Stimulated activated CD8-positive, alpha-beta memory T cell treated with anti-CD3 and anti-CD28 coated beads, Interleukin-7, amount 100 ng/mL, for 24 hours (primary cell): ENCODE measurements at places on chromosomes 7 and 10.

DNA sequence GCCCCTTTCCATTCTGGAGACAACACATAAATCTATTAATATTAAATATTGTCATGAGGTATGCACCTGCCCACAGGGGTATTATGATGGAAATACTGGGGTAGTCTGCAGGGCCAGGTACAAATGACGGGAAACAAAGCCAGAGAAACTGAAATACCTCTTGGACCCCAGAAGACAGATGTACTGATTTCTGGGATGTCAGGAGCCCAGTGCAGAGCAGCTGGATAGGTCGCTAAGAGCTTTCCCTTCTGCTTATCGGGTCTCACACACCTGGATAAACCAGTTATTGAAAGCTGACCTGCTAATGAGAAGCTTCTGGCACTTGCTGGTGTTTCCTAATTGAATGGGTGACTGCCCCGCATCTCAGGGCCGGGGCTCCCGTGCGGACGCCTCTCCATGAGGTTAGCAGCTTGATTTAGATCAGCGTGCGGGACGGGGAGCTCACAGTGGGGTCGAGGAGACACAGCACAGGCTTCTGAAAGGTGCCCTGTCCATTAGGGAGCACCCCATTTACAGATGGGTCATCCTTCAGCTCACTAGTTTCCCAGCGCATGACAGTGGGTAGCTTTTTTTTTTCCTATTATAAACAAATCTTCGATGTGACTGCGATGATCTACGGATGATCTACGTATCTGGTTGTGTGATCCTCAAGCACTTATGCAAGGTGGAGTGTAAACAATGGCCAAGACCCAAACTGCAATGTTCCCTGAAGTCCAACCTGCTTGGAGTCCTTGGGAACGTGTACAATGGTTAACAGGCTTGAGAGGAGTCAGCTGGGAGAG is 1.5 kb upstream of the INSIG1 start:
- DNase-seq: no peak

DNA sequence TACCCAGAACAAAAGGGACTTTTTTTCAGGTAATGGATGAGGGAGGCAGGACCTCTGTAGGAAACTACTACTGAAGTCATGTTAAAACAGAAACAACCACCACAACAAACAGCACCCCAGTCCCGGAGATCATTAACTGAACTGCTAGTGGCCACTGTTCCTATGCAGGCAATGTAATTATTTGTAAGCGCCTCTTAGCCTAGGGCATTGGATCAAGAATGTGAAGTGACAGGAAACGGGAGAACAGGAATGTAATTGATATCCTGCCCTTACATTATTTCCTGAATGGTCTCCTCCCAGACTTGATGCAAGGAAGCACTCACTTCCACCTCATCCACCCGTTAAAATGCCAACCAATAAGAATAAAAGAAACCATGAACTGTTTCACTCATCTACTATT is 16.7 kb upstream of the GAD2 start:
- DNase-seq: no peak

- DNase-seq: no peak
Observed at GRCh38 chr10:64118736-64119135, 597.5 kb downstream of the REEP3 start.

GRCh38 chr7:31336202-31337001 is 4.1 kb downstream of the NEUROD6 start:
- DNase-seq: no peak

- no peak for DNase-seq
Observed at GRCh38 chr10:124955243-124955642, 13.3 kb downstream of the ZRANB1 start.

DNA sequence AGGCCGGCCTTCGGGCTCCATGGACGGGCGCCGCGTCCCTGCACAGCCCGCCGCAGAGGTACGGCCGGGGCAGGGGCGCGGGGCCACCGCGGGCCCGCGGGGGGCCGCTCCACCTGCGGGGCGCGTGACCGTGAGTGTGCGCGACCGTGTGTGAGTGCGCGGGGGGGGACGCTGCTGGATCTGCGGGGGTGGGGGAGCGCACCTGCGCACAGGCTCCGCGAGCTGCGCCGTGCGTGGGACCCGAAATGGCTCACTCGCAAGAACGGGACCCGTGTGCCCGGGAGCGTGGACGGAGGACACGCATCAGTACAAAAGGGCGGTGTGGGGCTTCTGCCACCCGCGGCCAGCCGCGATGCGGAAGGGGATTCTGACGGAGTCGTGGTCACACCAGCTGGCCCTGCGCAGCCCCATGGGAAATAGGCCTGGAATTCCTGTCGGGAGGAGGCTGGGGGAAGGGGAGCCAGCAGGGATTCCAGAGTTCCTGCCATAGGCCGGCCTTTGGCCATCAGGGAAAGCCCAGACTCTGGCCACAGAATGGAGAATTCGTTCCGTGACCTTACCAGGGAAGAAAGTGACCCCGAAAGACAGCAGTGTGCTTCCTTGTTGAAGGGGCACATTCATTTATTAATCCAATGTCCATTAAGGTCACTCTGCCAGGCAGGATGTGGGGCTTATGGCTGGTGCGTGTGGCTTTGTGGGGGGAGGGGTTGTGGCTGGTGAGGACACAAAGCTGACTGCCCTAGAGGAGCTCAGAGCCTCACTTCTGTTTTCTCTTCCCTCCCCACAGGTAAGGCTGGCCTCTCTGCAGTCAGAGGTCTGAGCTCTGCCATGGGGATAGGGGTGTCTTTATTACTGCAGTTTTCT is 494 bp downstream of the REPIN1 start:
- DNase-seq: no peak

- DNase-seq: no peak
Observed at GRCh38 chr10:121900443-121901174, 27.2 kb downstream of the ATE1 start.

GRCh38 chr7:79781716-79782115 is 328.2 kb upstream of the MAGI2 start:
- no peak for DNase-seq

GRCh38 chr7:64046041-64046389 is 781 bp downstream of the ZNF727 start:
- DNase-seq: no peak

DNA sequence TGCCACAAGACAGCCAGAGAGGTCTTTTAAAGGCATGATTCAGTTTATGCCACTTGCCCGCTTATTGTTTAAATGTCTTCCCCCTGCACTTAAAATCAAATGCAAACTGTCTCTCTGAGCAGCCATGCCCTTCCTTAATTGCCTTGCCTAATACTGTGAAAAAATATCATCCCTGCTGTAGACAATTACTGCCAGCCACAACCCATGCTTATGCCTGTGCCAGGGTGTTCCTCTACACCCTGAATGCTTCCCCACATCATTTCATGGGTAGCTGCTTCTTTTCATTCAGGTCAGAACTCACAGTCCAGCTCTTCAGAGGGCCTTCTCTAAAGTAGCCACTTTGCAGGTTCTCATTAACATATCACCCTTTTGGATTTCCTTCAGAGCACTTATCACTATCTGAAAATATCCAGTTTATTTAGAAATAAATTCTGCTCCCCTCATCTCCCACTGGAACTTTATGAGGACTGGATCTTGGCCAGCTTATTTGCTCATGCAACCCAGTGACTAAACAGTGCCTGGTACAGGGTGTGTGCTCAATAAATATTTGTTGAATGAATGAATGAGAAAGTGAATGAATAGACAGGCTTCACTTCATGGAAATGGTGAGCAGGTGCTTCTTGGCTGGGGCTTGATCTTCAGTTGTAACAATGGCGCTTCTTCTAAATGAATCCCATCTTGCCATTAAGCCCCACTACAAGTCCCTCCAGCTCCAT is 162.4 kb upstream of the MDFIC start:
- DNase-seq: no peak

- no peak for DNase-seq
Observed at GRCh38 chr7:135709508-135709907, 18.5 kb downstream of the SLC13A4 start.

GRCh38 chr7:139523968-139524815 is 707 bp downstream of the CLEC2L start:
- DNase-seq: no peak

- no peak for DNase-seq
Observed at GRCh38 chr10:67697724-67698131, 1.7 kb upstream of the CTNNA3 start.

GRCh38 chr7:42247301-42247700 is 10.3 kb upstream of the GLI3 start:
- no peak for DNase-seq

- DNase-seq: no peak
Observed at GRCh38 chr7:155324012-155324917, 26.6 kb downstream of the INSIG1 start.

GRCh38 chr10:21694631-21695030 is 160.6 kb downstream of the MLLT10 start:
- DNase-seq: no peak

DNA sequence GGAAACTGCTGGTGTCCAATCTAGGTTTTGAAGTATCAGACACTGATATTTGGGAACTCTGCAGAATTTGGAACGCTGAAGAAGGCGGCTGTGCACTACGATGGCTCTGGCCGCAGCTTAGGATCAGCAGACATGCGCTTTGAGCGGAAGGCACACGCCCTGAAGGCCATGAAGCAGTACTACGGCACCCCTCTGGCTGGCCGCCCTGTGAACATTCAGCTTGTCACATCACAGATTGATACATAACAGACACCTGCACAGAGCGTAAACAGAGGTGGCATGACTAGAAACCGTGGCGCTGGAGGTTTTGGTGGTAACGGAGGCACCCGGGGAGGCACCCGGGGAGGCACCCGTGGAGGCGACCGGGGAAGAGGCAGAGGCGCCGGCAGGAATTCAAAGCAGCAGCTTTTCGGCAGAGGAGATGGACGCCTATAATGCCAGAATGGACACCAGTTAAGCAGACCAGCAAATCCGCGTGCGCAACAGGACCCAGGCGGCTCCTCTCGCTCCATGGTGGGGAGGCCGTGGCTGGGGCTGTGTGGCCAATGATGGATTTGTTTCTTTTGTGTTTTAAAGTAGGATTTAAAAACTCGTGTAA is 22.2 kb upstream of the CCL24 start:
- no peak for DNase-seq

DNA sequence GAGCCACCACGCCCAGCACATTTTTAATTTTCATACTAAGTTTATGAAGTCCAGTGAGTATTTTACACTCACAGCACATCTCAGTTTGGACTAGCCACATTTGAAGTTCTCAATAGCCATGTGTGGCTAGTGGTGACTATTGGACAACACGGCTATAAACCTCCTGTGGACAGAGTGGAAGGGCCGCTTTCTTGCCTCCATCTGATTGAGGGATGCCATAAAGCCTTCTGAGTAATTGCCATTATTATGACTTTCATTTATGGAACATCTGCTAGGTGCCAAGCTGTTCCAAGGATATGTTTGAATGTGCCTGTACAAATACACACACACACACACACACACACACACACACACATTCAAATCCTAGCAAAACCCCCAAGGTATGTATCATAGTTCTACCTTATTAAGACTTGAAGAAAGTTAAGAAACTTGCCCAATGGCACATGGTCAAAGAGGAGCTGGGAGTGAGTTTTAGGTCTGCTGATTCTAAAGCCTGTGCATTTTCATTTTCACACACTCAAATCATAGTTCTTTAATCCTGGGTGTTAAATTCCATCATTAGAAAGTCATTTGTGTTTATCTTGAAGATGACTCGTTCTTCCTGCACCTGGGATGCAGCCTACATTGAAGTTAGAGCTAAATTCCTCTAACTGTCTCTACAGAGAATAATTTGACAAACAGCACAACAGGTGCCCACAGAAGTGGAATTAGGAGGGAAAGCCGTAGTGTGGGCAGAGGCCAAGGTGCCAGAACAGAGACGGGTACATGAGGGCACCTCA is 143.3 kb downstream of the PKD1L1 start:
- DNase-seq: no peak

- no peak for DNase-seq
Observed at GRCh38 chr7:158710651-158711102, 6.1 kb upstream of the NCAPG2 start.

DNA sequence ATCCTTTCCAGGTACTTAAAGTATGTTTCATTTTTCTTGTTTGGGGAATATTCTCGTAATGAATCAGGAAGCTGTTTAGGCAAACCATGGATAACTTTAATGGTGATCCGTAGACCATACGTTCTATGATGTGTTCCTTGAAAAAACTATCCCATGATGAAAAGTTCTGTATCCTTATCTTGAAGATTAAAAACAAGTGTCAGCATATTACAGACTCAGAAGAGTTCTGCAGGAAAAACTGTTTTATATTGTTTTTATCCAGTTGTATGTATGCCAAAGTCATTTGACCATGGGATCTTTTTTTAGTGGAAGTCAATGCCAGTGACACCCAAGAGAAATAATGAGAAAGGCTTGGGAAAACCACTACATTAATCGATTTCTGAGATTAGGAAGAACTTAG is 52.0 kb downstream of the DLD start:
- DNase-seq: no peak

DNA sequence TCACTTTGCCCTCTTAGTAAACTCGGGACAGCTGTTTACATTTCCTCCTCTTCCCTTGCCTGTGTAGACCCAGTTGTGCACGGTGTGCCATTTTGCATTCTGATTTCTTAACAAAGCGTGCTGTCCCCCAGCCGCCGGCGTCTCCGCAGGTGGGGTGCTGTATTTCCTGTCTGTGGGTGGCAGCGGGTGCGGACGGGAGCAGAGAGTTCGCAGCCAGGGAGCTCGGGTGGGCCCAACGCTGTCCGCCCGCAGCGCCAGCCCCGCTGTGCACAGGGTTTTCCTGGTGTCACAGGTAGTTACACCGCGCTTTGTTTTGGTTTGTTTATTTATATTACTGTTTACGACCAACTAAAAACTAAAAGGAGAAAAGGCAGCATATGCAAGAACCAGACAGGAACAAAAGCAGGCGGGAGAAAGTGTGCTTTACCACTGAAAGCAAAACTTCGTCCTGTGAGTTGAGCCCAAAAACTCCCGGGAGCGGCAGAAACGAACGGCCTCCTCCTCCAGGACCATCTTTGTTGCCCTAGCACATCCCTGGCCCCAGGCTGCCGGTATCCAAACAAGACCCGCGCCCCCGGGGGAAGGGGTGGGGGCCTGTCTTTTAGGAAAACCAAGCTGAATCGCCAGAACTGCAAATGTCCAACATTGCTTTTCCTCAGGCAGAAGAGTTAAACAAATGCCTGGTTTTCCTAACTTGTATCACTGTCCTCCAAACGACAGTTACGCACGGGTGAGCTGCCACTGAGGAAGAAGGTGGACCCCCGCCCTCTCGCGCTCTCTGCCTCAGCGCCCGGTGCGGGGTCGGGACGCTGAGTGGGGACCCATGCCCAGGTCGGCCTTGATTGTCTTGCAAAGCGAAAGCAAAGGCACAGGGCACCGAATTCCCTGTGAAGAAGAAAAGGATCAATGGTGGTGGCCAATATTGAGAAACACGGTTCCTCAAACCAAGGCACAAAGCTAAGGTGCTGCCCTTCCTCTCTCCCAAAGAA is 45.9 kb upstream of the DRGX start:
- DNase-seq: no peak

GRCh38 chr10:95998255-95998784 is 45.1 kb upstream of the CCNJ start:
- no peak for DNase-seq

DNA sequence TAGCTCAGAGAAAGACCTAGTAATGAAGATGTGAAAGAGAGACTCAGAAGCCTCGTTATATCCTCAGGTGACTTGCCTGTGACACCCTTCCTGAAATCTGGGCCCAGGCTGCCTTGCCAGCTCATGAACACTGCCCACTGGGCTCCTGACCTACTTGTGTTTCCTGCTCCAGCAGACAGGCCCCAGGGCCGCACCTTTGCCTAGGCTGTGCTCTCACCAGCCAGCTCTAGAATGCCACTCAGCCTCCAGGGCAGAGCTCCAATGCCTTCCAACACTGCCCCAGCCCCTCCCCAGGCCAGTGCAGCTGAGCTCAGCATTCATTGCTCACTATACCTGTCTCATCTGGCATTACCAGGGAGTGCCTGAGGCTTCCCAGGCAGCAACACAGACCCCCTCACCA is 94.3 kb downstream of the DLG5 start:
- no peak for DNase-seq
